ENCODE measurements at places on chromosomes 5 and 9. TPM values are rescaled to one million over a fixed set of nuclear protein-coding genes. Genes with fewer than 3 reads are reported as not detected.

PHF24 gene
- not detected for total RNA-seq

DNA sequence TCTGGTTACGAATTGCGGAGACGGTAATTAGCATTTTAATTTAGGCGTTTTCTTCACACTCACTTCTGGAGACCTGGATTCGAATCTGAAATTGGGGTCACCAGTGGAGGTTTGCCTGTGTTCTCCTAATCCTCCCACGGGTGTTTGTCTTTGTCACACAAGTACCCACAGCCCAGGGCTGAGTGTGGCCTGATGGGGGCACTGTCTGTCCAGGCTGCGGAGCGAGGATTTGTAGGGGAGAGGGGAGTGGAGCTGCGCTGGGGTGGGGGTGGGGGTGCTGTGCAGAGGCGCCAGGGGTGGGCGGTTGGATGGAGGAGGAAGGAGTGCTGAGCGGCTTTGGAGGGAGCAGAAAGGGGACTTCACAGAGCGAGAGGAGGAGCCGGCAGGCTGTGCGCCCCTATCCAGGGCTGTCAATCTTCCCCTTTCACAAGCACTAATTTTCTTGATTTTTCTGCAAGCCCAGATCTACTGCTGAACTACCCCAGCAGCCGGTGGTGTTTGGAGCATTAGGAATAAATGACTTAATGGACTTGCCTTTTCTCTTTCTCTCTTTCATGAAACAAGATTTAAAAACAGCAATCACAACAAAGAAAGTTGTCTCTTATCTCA is 53.1 kb downstream of the TSPAN17 start:
- H3K36me3 ChIP-seq, result no peaks in the 10 kb centered on the region
- H3K27ac ChIP-seq, result no peak overlapping the region
- DNase-seq, result no peak
- H3K4me3 ChIP-seq, result no peak overlapping the region

GRCh38 chr5:4924577-4924976 is 215.6 kb upstream of the ADAMTS16 start:
- no peak overlapping the region for H3K4me3 ChIP-seq
- H3K27ac ChIP-seq, result no peak overlapping the region
- H3K36me3 ChIP-seq, result no peaks in the 10 kb centered on the region
- no peaks in the 10 kb centered on the region for H3K4me1 ChIP-seq

DNA sequence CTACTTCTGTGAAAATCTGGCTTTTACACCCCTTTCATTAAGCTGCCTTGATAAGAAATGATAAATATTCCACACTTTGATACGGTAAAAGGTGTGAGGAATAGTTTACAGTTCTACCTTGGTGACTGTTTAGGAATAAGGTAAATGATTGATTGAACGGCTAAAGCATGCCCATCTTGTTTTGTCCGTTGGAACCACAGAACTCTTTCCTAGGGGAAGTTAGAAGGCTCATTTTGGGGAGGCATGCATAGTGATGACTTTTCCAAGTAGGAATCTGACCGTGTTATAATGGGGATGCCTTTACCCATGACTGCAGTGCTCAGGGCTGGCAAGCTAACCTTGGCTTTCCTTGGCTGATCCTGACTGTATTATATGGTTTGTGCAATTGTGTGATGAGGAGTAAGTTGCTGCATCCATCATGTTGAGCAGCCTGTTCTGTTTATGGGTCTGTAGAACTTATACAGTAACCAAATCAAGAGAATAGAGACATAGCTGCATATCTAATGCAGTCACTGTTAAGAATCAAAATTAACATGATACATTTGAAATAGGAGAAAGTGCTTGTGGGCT is 24.5 kb downstream of the PCSK5 start:
- no peaks in the 10 kb centered on the region for H3K4me1 ChIP-seq
- no peaks in the 10 kb centered on the region for H3K27me3 ChIP-seq
- DNase-seq, result no peak
- no peak overlapping the region for H3K27ac ChIP-seq
- no peak overlapping the region for H3K4me3 ChIP-seq
- no peaks in the 10 kb centered on the region for H3K36me3 ChIP-seq

- no peak for DNase-seq
- H3K4me3 ChIP-seq, result no peak overlapping the region
- no peaks in the 10 kb centered on the region for H3K27me3 ChIP-seq
- H3K36me3 ChIP-seq, result no peaks in the 10 kb centered on the region
Measured at GRCh38 chr5:57319628-57320027, 145.8 kb downstream of the GPBP1 start.

GRCh38 chr5:133193794-133194193 is 142.0 kb downstream of the HSPA4 start:
- H3K4me1 ChIP-seq, result no peaks in the 10 kb centered on the region
- H3K27me3 ChIP-seq, result no peaks in the 10 kb centered on the region
- no peaks in the 10 kb centered on the region for H3K36me3 ChIP-seq
- DNase-seq, result no peak

GRCh38 chr5:178222292-178222691 is 10.3 kb downstream of the PHYKPL start:
- H3K27me3 ChIP-seq, result no peaks in the 10 kb centered on the region
- DNase-seq, result no peak
- H3K4me1 ChIP-seq, result no peaks in the 10 kb centered on the region

- no peaks in the 10 kb centered on the region for H3K4me1 ChIP-seq
- H3K4me3 ChIP-seq, result no peak overlapping the region
- H3K27me3 ChIP-seq, result no peaks in the 10 kb centered on the region
- DNase-seq, result no peak
Measured at GRCh38 chr9:120920806-120921178, 5.8 kb downstream of the TRAF1 start.

ANGPTL2 gene
- total RNA-seq, result 17.3 TPM

DNA sequence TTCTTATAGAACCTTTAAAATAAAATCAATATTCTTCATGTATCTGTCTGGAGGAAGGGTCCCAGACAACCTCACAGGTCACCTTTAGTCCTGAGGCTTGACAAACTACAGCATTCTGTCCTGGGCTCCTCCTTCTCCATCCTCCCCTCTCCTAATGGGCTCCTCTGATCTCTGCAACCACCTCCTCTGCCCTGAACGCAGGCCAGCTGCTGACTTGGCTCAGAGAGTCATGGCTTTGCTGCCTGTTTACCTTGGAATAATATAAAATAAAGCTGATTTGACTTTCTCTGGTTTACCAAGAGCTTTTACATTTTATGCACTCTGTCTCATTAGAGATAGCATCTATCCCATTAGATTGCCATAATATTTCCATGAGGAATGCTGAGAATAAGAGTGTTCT is 159.4 kb downstream of the SEMA6A start:
- no peaks in the 10 kb centered on the region for H3K27me3 ChIP-seq
- H3K4me1 ChIP-seq, result no peaks in the 10 kb centered on the region
- H3K36me3 ChIP-seq, result no peaks in the 10 kb centered on the region
- H3K27ac ChIP-seq, result no peak overlapping the region
- no peak overlapping the region for H3K4me3 ChIP-seq
